ENCODE measurements at places on chromosomes 6 and 20. TPM values are rescaled to one million over a fixed set of nuclear protein-coding genes. Genes with fewer than 3 reads are reported as not detected.

Gene DOK5
- total RNA-seq, result 3.0 TPM

Gene ZSCAN31
- 10.2 TPM for total RNA-seq

Gene SDCBP2
- total RNA-seq, result 1.2 TPM

Gene KCNK16
- total RNA-seq, result not detected

Gene TMEM244
- total RNA-seq, result not detected

Gene KCNG1
- 0.32 TPM for total RNA-seq

Gene DEFB115
- total RNA-seq, result not detected

Gene PROCR
- total RNA-seq, result 10.5 TPM

Gene SASH1
- 36.8 TPM for total RNA-seq

Gene TREM2
- 0.92 TPM for total RNA-seq

Gene HLA-DQB1
- 3.9 TPM for total RNA-seq

Gene RAB32
- total RNA-seq, result 7.6 TPM

GRCh38 chr20:25369971-25370370 is 20.7 kb downstream of the ABHD12 start:
- no peak for DNase-seq

GRCh38 chr20:50594591-50595432 is 84.6 kb downstream of the PTPN1 start:
- DNase-seq, result no peak

DNA sequence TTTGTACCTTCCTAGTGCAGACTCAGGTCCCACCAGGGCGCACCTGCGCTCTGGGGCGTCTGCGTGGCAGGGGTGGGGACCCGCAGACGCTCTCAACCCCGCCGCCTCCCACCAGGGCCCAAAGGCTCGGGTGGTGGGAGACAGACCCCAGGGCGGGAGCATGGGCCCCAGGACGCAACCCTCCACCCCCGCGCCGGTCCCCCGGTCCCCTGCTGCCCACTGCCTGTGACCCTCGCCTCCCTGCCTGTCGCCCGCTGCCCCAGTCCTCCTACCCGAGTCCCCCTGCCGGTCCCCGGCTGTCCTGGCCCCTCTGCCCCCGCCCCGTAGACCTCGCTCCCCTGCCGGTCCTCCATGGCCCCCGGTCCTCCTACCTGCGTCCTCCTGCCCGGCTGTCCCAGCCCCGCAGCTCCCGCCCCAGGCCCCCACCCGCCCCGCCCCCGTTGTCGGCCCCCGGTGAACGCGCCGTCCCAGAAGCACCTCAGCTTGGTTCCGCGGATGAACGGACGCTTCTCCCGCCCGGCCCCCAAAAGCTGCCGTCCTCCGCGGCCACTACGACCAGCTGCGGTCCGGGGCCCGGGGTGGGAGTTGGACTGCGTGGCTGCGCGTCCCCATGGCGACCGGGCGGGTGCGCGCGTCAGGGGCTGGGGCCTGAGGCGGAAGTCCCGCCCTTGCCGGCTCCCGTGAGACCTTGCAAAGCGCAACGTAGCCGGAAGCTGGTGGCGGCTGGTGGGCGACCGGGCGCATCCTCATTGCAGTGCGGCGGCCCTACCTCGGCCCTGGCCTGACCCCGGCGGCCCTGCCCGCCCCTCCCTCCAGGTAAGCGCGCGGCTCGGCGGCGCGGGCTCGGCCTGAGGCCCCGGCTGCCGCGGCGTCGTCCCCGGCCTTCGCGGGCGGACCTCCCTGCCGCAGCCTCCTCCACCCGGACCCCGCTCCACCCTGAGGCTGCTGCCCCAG is at the start of gene ARFGAP1:
Gene ARFGAP1, plus strand, starts transcription at position 709 of the 954 bp plus-strand sequence. CDS start 2,768 bp downstream, outside the sequence.
- peak; percentile 95 for DNase-seq

DNA sequence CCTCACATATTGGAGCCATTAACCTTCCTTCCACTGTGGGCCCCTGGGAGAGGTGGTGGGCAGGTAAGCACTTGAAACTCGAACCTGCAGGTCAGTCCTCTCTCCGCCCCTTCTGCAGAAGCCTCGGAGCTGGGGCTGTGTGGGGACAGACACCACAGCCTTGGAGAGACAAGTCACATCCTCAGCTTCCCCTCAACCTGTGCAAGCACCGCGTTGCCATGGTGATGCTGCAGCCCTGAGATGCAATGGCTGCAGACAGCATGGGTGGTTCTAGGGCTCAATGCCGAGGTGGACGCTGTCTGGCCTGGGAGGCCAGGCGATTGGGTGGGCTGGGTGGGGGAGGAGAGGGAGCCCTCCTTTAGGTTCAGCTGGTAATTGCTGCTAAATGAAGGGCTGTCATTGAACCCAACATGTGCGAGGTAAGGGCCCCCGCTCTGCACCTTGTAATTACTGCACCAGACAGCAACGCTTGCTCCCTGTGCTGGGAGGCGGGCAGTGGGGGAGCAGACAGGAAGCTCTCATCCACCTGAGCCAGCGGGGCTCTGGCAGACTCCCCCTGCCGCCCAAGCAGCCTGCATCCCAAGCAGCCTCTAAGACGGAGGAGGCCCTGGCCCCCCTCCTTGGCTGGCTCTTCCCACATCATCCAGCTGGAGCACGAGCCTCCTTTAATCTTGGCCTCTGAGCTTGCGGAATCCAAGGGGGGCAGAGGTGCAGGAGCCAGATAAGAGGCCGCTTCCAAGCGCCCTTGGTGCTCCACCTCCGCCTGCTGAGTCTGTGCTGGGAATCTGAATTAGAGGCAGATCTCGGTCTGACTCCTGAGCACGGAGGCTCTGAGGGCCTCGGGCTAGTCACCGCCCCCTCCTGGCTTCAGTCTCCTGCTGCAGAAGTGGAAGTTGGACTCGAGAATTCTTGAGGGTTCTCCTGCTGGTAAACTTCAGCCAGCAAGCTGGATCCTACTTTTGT is 39.8 kb upstream of the CDH22 start:
- peak; percentile 64 for DNase-seq

DNA sequence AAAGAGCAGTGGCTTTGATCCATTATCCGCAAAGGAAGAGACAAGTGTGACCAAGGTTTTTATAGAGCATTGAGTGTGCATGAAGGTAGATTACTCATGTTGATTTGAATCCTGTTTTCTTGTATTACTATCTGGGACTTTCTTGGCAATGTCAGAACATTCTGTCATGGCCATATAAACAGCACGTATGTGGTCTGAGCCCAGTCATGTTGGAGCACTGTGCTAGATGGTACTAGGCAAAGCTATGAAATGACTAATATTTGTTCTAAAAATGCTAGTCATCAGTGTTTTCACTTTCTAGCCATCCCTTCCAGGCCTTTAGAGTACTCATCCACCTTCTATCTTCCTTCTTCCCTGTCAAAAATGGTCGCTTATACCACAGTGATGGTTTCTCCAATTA is 278.6 kb upstream of the FLRT3 start:
- no peak for DNase-seq

- DNase-seq, result no peak
Observed at GRCh38 chr6:74623027-74623426, 582.8 kb downstream of the COL12A1 start.

DNA sequence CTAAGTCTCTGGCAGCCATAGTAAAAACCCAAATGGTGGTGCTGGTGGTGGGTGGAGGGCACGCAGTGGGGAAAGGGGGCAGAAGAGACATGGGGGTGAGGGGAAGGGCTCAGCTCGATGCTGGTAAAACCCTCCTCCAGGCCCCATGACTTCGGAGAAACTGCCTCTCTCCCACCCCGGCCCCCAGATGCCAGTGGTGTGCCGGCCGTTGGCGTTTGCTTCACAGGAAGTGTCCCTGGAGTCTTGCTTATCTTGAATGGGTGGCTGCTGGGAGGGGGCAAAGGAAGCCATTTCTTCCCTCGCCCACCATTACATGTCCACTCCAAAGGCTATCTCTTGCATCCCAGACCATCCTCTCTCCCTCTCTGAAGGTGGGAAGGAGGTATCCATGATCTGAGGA is 25.4 kb downstream of the VEGFA start:
- no peak for DNase-seq

DNA sequence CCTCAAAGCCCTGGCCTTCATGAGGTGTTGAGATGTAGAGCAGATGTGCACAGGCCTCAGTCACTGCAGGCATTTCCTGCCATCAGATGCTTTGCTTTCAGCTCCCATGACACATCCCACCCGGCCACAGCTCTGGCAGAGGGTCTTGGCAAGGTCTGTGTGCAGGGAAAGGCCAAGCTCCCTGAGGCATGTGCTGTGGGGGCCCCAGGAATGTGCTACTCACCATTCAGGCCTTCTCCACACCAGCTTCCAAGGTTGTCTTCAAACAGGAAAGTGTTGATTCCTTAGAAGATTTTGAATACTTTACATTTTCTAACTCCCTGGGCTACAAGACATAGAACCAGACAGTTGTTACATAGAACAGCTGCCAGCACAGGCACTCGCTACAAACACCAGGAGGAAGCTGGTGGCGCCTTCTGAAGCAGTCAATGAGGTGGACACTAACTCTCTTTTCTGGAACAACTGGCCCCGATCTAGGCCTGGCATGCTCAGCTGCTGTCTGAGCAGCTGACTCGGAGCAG is 27.8 kb downstream of the CASS4 start:
- peak; percentile 73 for DNase-seq

GRCh38 chr6:111606620-111607115 is 990 bp upstream of the TRAF3IP2 start:
- DNase-seq, result no peak

- peak; percentile 83 for DNase-seq
Observed at GRCh38 chr20:20452254-20452676, 84.4 kb downstream of the INSM1 start.

GRCh38 chr20:46400828-46401477 is 5.5 kb downstream of the ELMO2 start:
- DNase-seq, result no peak

- no peak for DNase-seq
Observed at GRCh38 chr6:112439432-112439831, 92.3 kb downstream of the RFPL4B start.

DNA sequence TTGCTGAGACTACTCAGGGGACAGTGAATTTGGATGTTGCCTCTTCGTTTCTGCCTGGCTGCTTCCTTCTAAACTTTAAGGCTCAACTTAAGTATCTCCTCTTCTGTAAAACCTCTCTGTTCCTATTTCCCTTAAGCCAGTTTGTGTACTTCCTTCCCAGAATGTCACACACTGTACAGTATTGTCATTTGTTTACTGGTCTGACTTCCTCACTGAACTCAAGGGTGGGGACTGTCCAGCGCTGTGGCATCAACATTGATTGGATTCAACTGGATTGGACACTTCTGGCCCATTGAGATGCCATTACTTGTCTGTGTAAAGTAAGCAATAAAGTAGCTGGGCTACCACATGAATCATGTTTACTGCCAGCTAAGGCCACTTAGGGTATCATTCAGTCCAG is 69.7 kb downstream of the ANKS1A start:
- DNase-seq, result no peak

GRCh38 chr6:9100869-9101580 is 665.7 kb upstream of the SLC35B3 start:
- no peak for DNase-seq

GRCh38 chr6:17879184-17879583 is 108.3 kb downstream of the KIF13A start:
- no peak for DNase-seq

DNA sequence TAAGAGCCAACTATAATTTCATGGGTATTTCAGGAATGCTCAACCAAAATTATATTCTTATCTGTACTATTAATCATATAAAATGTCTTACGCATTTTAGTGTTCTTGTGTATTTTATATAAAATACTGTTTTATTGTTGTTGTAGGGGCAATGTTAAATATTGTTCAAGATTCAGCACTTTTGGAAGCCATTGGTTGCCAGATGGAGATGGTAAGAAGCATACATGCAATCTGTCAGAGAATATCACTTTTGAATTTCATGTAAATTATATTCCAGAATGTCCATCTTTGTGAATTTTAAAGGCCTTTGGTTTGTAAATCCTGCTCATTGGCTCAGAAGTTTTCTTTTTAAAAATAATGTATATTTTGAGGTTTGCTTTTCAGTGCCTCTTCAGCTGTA is 50.0 kb upstream of the ADIG start:
- DNase-seq, result no peak

GRCh38 chr20:35226884-35227681 is 593 bp downstream of the MMP24 start:
- peak; percentile 70 for DNase-seq

DNA sequence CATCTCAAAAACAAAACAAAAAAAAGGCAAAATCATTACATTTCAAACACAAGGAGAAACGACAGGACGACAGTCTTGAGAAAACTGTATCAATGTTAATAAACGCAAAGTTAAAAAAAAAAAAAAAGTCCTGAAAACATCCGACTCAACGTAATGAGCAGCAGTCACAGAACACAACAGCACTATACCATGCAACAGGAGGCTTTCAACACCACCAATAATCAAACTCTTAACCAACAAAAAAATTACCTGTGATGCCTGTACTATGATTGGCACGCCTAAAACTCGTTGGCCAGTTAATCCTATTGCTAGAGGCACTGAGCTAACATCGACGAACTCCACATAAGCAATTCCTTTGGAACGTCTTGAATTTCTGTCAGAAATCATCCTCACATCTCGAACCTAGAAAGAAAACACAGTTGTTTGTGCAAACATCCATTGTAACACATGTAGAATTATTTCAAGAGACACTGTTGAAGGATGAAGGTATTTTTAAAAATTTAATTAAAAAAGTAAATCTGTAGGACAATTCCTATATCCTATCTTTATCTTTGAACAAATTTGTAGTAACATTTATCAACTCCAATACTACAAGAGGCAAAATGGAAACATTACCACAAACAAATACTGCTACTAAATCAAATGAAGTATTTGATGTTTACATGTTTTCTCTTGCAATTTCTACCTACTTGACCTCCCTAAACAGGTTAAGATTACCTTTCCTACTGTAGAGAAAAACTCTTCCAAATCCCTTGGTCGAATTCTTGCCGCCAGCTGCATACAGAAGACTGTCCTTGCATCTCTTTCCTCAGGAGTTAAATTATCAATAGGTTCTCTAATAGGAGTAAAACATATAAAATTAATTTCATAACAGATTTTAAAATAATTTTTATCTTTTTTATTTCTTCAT is 17.5 kb downstream of the RBM39 start:
- DNase-seq, result no peak

- no peak for DNase-seq
Observed at GRCh38 chr20:43832096-43832816, 82.4 kb upstream of the TOX2 start.

- no peak for DNase-seq
Observed at GRCh38 chr6:168170841-168171601, 92.0 kb upstream of the FRMD1 start.

DNA sequence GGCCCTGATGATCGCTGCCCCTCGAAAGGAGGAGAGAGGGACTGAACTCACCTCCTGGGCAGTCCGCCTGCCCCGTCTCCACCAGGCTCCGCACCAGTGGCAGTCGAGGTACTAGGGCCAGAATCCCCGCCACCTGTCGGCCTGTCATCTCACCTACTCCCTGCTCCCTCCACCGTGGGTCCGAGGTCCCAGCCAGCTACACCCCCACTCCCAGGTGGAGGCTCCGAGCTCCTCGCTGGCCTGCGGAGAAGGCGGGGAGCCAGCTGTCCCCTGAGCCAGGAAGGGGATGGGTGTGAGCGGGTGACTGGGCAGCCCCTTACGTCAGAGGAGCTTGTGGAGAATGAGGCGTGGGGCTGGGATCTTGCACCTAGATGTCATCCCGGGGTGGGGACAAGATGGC is 1066.5 kb upstream of the MANEA start:
- no peak for DNase-seq

Data from Right ventricle myocardium inferior (tissue), 1 donor.